ENCODE measurements at places on chromosomes 16 and 17. TPM values are rescaled to one million over a fixed set of nuclear protein-coding genes. Genes with fewer than 3 reads are reported as not detected.
A peak's percentile ranks its signal among the peaks of the same experiment; 100 is the strongest.

The PPP1R1B gene
- total RNA-seq: not detected

The C16orf74 gene
- total RNA-seq: 20.8 TPM

The PDIA2 gene
- not detected for total RNA-seq

The TNFRSF17 gene
- total RNA-seq: not detected

The FZD2 gene
- 17.5 TPM for total RNA-seq

The KLHL10 gene
- not detected for total RNA-seq

The RUNDC1 gene
- total RNA-seq: 5.7 TPM

- no peak overlapping the region for H3K4me3 ChIP-seq
- H3K27ac ChIP-seq: no peak overlapping the region
- H3K36me3 ChIP-seq: peaks cover 95% of the 10 kb centered on the region
- peaks cover 17% of the 10 kb centered on the region for H3K4me1 ChIP-seq
Observed at GRCh38 chr17:59652119-59652518, 32.4 kb downstream of the CLTC start.

GRCh38 chr17:57401556-57402488 lies 145.5 kb downstream of the MSI2 start:
- H3K4me1 ChIP-seq: peaks cover 47% of the 10 kb centered on the region
- no peak for DNase-seq
- H3K4me3 ChIP-seq: no peak overlapping the region
- H3K27me3 ChIP-seq: no peaks in the 10 kb centered on the region

DNA sequence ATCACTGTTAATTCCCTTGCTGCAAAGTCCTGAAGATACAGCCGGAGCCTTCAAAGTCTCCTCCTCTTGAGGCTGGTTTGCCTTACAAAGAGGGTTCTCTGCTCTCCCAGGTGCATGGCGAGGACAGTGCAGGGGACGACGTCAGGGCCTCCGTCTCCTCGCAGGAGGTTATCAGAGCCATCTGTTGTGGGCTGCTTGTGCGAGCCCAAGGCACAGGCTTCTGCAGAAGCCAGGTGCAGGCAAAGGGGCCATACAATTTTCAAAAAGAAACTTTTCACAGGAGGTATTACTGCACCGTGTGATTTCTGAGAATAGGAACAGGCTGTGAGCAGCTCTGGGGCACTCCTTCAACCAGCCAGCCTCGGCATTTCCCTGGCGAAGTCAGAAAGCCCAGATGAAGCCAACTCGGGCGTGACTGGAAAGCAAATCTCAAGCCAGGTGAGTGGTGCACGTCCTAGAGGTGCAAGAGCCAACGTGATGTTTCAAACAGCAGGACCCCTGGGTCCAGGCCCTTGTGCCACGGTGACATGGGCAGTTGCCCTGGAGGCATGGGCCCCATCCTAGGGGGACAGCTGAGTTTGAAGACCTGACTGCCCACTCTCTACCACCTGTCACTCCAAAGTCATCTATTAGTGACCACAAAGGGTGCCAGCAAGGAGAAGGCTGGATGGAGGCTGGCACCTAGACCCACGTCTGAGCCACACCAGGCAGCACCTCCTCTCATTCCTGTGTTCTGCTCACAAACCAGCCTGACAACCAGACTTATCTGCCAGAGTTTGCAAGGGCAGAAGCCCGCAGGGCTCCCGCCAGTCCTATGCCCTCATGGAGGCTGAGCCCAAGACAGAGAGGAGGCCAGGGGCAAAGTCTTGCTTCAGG lies 68.6 kb downstream of the SMPD3 start:
- no peak for DNase-seq
- no peaks in the 10 kb centered on the region for H3K4me1 ChIP-seq
- no peaks in the 10 kb centered on the region for H3K27me3 ChIP-seq
- H3K27ac ChIP-seq: no peak overlapping the region
- H3K4me3 ChIP-seq: no peak overlapping the region

- no peaks in the 10 kb centered on the region for H3K27me3 ChIP-seq
- H3K4me3 ChIP-seq: no peak overlapping the region
- H3K36me3 ChIP-seq: peaks cover 3% of the 10 kb centered on the region
- H3K27ac ChIP-seq: no peak overlapping the region
Observed at GRCh38 chr17:82528484-82529265, 9.1 kb downstream of the FOXK2 start.

- DNase-seq: no peak
- H3K36me3 ChIP-seq: no peaks in the 10 kb centered on the region
- H3K27me3 ChIP-seq: no peaks in the 10 kb centered on the region
- H3K4me1 ChIP-seq: peaks cover 10% of the 10 kb centered on the region
Observed at GRCh38 chr16:14037960-14038359, 33.2 kb upstream of the MRTFB start.

- peaks cover 3% of the 10 kb centered on the region for H3K36me3 ChIP-seq
- DNase-seq: no peak
- no peak overlapping the region for H3K4me3 ChIP-seq
- H3K27ac ChIP-seq: no peak overlapping the region
- peaks cover 37% of the 10 kb centered on the region for H3K27me3 ChIP-seq
Observed at GRCh38 chr17:2027528-2028233, 2.3 kb upstream of the DPH1 start.

GRCh38 chr16:78189121-78189520 lies 89.7 kb downstream of the WWOX start:
- no peaks in the 10 kb centered on the region for H3K27me3 ChIP-seq
- H3K27ac ChIP-seq: no peak overlapping the region
- no peak overlapping the region for H3K4me3 ChIP-seq
- peaks cover 9% of the 10 kb centered on the region for H3K4me1 ChIP-seq
- no peak for DNase-seq

GRCh38 chr16:4882000-4882632 lies 34.8 kb downstream of the UBN1 start:
- H3K4me3 ChIP-seq: no peak overlapping the region
- DNase-seq: no peak
- H3K4me1 ChIP-seq: peaks cover 9% of the 10 kb centered on the region
- no peaks in the 10 kb centered on the region for H3K27me3 ChIP-seq

DNA sequence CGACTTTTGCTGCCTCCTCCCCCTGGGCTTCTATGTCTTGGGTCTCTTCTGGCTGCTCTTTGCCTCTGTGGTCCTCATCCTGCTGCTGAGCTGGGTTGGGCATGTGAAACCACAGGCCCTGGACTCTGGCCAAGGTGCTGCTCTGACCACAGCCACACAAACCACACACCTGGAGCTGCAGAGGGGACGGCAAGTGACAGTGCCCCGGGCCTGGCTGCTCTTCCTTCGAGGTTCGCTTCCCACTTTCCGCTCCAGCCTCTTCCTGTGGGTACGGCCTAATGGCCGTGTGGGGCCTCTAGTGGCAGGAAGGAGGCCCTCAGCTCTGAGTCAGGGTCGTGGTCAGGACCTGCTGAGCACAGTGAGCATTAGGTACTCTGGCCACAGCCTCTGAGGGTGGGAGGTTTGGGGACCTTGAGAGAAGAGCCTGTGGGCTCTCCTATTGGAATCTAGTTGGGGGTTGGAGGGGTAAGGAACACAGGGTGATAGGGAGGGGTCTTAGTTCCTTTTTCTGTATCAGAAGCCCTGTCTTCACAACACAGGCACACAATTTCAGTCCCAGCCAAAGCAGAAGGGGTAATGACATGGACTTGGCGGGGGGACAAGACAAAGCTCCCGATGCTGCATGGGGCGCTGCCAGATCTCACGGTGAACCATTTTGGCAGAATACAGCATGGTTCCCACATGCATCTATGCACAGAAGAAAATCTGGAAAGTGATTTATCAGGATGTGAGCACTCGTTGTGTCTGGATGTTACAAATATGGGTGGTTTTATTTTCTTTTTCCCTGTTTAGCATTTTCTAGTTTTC lies 2.3 kb downstream of the GP1BA start:
- peak; percentile 43 for DNase-seq
- H3K4me3 ChIP-seq: peak overlapping the region; percentile 15
- H3K4me1 ChIP-seq: peaks cover 19% of the 10 kb centered on the region
- H3K27me3 ChIP-seq: no peaks in the 10 kb centered on the region
- H3K36me3 ChIP-seq: peaks cover 18% of the 10 kb centered on the region

DNA sequence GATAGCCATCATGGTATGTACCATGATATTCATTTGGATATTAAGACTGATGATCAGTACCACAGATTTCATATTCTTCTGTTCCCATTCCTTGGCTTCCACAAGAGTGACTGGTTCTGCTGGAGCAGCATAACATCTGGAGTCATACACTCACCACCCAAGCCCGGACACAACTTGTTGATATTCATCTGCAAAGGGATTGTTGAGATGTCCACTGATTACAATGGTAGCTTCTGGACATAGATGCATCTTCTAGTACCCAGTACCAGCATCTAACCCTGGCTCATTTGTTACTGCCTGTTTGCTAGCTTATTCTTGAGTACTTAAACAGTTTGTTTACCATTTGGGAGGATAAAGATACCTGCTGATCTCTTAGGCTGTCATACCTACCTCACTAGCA lies 235.7 kb upstream of the AXIN2 start:
- no peaks in the 10 kb centered on the region for H3K36me3 ChIP-seq
- no peaks in the 10 kb centered on the region for H3K4me1 ChIP-seq
- no peak for DNase-seq
- H3K4me3 ChIP-seq: no peak overlapping the region
- no peaks in the 10 kb centered on the region for H3K27me3 ChIP-seq

- H3K27me3 ChIP-seq: no peaks in the 10 kb centered on the region
- H3K4me3 ChIP-seq: no peak overlapping the region
- H3K4me1 ChIP-seq: no peaks in the 10 kb centered on the region
- no peak for DNase-seq
- H3K27ac ChIP-seq: no peak overlapping the region
- H3K36me3 ChIP-seq: no peaks in the 10 kb centered on the region
Observed at GRCh38 chr16:20517149-20517548, 59.0 kb downstream of the ACSM2B start.

DNA sequence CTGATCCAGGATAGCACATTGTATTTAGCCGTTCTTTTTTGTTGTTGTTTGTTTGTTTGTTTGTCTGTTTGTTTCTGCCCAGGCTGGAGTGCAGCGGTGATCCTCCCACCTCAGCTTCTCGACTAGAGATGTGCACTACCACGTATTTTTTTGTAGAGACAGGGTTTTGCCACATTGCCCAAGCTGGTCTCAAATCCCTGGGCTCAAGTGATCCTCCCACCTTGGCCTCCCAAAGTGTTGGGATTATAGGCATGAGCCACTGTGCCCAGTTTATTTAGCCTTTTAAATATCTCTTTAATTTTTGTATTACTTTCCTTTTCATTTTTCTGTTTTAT lies 9.2 kb upstream of the NLRC5 start:
- peaks cover 2% of the 10 kb centered on the region for H3K4me1 ChIP-seq
- DNase-seq: no peak
- H3K36me3 ChIP-seq: no peaks in the 10 kb centered on the region
- no peak overlapping the region for H3K27ac ChIP-seq

GRCh38 chr17:79389896-79390295 lies 221.0 kb downstream of the RBFOX3 start:
- peaks cover 85% of the 10 kb centered on the region for H3K27me3 ChIP-seq
- no peak overlapping the region for H3K27ac ChIP-seq
- no peaks in the 10 kb centered on the region for H3K4me1 ChIP-seq
- H3K36me3 ChIP-seq: no peaks in the 10 kb centered on the region
- DNase-seq: no peak

- no peak for DNase-seq
- H3K4me1 ChIP-seq: no peaks in the 10 kb centered on the region
- no peaks in the 10 kb centered on the region for H3K27me3 ChIP-seq
- H3K36me3 ChIP-seq: no peaks in the 10 kb centered on the region
- no peak overlapping the region for H3K4me3 ChIP-seq
Observed at GRCh38 chr16:72921620-72922019, 126.3 kb downstream of the ZFHX3 start.
